Spinal cord (tissue), 10 donors: ENCODE measurements at places on chromosomes 6 and 20.

- peaks cover 18% of the 10 kb centered on the region for H3K4me1 ChIP-seq
- no peak overlapping the region for H3K4me3 ChIP-seq
- H3K27ac ChIP-seq = no peak overlapping the region
- no peaks in the 10 kb centered on the region for H3K36me3 ChIP-seq
- peaks cover 14% of the 10 kb centered on the region for H3K27me3 ChIP-seq
- no peak for DNase-seq
Observed at GRCh38 chr20:63080811-63081210, 74.0 kb upstream of the BHLHE23 start.

DNA sequence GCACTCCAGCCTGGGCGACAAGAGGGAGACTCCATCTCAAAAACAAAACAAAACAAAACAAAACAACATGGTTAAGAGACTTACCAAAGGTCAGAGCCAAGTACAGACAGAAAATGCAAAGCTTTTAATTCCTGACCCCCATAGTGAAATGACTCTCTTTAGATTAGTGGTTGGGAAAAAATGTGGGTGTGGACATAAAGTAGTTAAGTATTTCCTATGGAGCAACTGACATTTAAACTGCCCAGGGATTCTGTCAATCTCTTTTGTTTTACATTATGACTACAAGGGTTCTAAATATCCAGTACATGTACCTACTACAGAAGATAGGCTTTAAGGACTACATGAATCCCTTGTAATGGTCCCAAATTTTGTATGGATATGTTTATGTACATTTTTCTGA lies 75.1 kb downstream of the IRAK1BP1 start:
- no peaks in the 10 kb centered on the region for H3K27me3 ChIP-seq
- peaks cover 7% of the 10 kb centered on the region for H3K36me3 ChIP-seq
- DNase-seq = no peak
- no peak overlapping the region for H3K4me3 ChIP-seq

GRCh38 chr6:116564311-116564710 lies 7.0 kb upstream of the RWDD1 start:
- H3K27me3 ChIP-seq = no peaks in the 10 kb centered on the region
- H3K36me3 ChIP-seq = no peaks in the 10 kb centered on the region
- H3K27ac ChIP-seq = no peak overlapping the region
- H3K4me3 ChIP-seq = no peak overlapping the region
- no peak for DNase-seq
- H3K4me1 ChIP-seq = peaks cover 10% of the 10 kb centered on the region

GRCh38 chr6:13454286-13455221 lies 32.8 kb downstream of the GFOD1 start:
- H3K4me1 ChIP-seq = peaks cover 32% of the 10 kb centered on the region
- no peak for DNase-seq
- H3K4me3 ChIP-seq = no peak overlapping the region
- H3K27me3 ChIP-seq = no peaks in the 10 kb centered on the region
- H3K27ac ChIP-seq = no peak overlapping the region

DNA sequence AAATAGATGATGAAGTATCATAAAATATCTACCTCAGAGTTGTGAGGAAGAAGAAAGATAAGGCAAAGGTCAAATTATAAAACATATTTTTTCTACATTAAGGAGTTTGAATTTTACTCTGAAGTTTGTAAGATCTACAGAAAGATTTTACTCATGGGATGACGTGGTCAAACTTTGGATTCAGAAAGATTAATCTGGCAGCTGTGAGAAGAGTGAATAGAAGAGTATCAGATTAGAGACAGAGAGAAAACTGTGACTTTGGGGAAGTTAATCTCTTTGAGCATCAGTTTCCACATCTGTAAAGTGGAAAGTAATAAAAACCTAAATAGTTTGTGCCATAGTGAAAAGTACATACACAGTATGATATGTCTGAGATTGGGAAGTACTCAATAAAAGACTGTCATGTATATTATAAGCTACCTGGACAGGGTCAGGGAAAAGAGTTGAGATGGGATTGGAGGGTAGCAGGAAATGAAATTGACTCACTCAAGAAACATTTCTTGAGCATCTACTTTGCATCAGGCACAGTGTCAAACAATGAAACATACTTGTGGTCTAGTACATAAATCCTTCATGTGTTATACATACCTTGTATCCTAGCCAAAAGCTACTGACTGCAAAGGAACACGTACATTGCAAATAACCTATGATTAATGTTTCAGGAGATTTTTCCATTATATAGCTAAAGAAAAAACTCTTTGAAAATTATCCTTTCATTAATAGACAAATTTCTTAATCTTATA lies 222.1 kb downstream of the TMEM200A start:
- H3K27ac ChIP-seq = no peak overlapping the region
- H3K36me3 ChIP-seq = no peaks in the 10 kb centered on the region
- no peaks in the 10 kb centered on the region for H3K27me3 ChIP-seq
- DNase-seq = no peak

DNA sequence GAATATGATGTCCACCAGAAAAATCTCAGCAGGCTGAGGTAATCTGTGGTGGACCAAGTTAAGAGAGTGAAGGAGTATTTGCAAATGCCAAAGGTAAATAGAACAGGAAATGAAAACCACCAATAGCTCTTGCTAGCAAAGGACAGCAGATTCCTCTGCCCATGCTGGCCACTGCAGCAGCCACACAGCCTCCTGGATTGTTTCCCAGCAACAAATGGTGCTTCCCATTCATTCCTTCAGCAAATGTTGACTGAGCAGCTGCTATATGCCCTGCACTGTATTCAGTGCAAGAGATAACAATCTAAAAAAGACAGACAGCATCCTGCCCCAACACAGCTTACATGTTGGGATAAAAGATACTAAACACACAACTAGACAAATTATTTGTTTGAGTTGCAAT lies 11.0 kb downstream of the ROS1 start:
- no peaks in the 10 kb centered on the region for H3K36me3 ChIP-seq
- H3K4me3 ChIP-seq = no peak overlapping the region
- no peaks in the 10 kb centered on the region for H3K27me3 ChIP-seq
- H3K4me1 ChIP-seq = no peaks in the 10 kb centered on the region
- DNase-seq = no peak

GRCh38 chr6:32291543-32291942 lies 67.7 kb upstream of the NOTCH4 start:
- H3K36me3 ChIP-seq = no peaks in the 10 kb centered on the region
- H3K27ac ChIP-seq = no peak overlapping the region
- no peaks in the 10 kb centered on the region for H3K4me1 ChIP-seq
- no peak for DNase-seq
- no peak overlapping the region for H3K4me3 ChIP-seq
- H3K27me3 ChIP-seq = no peaks in the 10 kb centered on the region

DNA sequence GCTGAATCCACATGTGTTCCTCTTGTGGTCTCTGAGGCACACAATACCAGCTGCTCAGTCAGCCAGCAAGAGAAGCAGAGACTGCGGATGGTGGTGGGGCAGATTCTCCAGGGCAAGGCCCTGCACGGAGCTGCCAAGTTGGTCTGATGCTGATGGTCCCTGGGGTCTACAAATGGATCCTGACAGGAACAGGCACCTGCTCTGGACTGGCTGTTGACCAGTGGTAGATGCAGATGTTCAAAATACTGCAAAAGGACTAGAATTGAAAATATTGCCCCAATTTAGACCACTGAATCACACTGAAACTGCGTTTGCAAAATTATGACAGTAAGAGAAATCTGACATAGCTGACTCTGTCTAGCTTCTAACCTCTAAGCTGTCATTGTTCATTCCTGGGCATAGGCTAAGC lies 29.6 kb upstream of the TUBB2A start:
- no peaks in the 10 kb centered on the region for H3K27me3 ChIP-seq
- DNase-seq = no peak
- no peaks in the 10 kb centered on the region for H3K36me3 ChIP-seq
- H3K4me1 ChIP-seq = peaks cover 4% of the 10 kb centered on the region
- H3K4me3 ChIP-seq = no peak overlapping the region
- no peak overlapping the region for H3K27ac ChIP-seq

- H3K4me3 ChIP-seq = no peak overlapping the region
- no peaks in the 10 kb centered on the region for H3K27me3 ChIP-seq
- no peaks in the 10 kb centered on the region for H3K4me1 ChIP-seq
- no peaks in the 10 kb centered on the region for H3K36me3 ChIP-seq
- H3K27ac ChIP-seq = no peak overlapping the region
- no peak for DNase-seq
Observed at GRCh38 chr6:12178521-12178920, 111.6 kb upstream of the EDN1 start.

DNA sequence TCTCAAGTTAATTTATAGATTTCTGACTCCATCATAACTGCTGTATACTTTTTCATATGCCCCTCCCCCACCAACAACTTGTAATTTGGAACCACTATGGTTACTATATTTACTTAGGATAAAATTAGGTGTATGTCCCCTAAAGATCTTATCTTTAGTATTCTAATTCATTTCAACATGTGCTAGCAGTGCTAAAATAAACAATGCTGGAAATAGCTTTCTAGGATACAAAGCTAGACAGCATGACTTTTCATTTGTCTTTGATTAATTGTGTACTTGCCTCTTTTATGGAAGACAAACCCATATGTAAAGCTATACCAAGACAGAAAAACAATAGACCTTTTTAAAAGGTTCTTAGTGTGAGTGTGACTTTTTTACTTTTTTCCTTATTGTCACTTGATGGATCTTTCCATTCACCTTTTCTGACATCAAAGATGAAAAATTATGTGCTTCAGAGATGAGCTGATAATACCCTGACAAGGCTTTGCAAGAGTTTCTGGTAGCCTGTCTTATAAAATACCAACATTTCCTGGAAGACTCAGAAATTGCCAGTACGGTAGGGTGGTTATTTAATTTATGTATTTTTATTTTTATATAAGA lies 31.2 kb upstream of the POPDC3 start:
- no peak for DNase-seq
- no peaks in the 10 kb centered on the region for H3K27me3 ChIP-seq
- no peak overlapping the region for H3K4me3 ChIP-seq
- H3K36me3 ChIP-seq = no peaks in the 10 kb centered on the region
- H3K27ac ChIP-seq = no peak overlapping the region
- no peaks in the 10 kb centered on the region for H3K4me1 ChIP-seq

DNA sequence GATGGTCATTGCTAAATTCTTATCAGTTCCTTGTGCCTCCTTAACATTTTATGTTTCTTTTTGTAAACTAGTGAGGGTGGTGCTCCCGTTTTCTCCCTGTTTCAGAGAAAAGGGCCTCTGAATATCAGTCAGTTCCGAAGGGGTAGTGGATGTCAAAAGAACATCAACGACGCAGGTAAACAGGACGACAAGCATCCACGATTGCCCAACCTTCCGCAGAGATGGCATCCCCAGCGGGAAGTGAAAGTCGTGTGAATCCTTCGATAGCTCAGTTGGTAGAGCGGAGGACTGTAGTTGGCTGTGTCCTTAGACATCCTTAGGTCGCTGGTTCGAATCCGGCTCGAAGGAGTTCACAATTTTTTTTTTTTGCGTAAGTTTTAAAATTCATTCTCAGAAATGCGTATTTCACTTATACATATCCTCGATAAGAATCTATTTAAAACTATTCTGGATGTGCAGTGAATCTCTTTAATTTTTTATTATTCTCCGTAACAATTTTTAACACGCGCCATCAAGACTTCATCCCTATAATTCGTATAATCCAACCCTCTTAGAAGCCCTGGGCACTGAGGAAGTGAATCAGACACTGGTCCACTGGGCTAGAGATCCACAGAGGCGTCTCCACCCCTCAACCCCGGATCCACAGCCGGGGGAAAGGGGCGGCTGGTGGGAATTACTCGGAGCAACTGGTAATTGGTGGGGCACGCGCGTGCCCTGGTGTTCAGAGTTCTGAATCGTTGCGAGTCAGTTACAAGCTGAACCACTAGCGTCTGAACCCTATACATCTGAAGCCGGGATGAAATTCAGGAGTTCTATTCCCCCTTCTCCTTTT lies 27.9 kb upstream of the ABT1 start:
- H3K4me1 ChIP-seq = peaks cover 8% of the 10 kb centered on the region
- H3K36me3 ChIP-seq = no peaks in the 10 kb centered on the region

GRCh38 chr6:125957845-125958244 lies 1.3 kb downstream of the HINT3 start:
- H3K4me1 ChIP-seq = no peaks in the 10 kb centered on the region
- H3K4me3 ChIP-seq = peak overlapping the region; percentile 99
- H3K36me3 ChIP-seq = no peaks in the 10 kb centered on the region
- H3K27me3 ChIP-seq = no peaks in the 10 kb centered on the region

- no peak for DNase-seq
- no peaks in the 10 kb centered on the region for H3K4me1 ChIP-seq
- no peaks in the 10 kb centered on the region for H3K36me3 ChIP-seq
- no peaks in the 10 kb centered on the region for H3K27me3 ChIP-seq
Observed at GRCh38 chr6:113870917-113871316, 13.8 kb downstream of the MARCKS start.

DNA sequence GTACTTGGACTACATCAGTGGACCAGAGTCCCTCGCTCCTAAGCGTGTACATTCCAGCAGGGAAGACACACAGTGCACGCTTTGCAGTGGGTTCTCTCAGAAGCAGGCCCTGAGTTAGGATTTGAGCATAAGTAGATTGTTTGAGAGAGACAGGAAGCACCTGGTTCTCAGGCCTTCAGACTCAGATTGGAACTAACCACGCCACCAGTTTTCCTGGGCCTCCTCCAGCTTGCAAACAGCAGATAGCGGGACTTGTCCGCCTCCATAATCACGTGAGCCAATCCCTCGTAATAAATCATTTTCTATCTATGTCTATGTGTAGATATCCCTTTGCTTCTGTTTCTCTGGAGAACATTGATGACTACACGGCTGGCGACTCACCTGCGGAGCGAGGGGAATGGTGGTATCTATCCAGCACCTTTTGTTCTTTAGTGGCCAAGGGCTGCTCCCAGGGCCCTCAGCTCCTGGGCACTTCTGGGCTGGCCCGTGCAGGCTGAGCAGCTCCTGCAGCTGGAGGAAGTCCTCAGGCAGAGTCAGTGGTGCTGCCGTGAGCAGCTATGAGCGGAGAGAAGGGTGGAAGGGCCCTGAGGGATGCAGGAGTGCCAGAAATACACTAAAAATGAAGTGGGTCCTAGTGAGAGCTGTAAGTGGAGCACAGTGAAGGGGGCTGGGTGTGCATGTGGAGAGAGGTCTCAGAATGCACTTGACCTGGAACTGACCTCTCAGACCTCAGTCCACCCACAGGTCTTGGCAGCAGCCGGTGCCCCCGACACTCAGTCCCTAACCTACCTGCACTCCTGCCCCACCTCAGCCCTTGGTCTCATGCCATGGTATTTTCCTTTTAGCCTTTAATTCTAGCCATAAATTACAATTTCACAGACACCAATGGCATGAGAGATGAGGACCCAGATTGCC lies 76.9 kb downstream of the STK35 start:
- DNase-seq = no peak
- H3K4me3 ChIP-seq = no peak overlapping the region
- no peaks in the 10 kb centered on the region for H3K36me3 ChIP-seq
- peaks cover 6% of the 10 kb centered on the region for H3K4me1 ChIP-seq
- H3K27ac ChIP-seq = no peak overlapping the region
